ENCODE measurements at places on chromosomes 5 and 9.

DNA sequence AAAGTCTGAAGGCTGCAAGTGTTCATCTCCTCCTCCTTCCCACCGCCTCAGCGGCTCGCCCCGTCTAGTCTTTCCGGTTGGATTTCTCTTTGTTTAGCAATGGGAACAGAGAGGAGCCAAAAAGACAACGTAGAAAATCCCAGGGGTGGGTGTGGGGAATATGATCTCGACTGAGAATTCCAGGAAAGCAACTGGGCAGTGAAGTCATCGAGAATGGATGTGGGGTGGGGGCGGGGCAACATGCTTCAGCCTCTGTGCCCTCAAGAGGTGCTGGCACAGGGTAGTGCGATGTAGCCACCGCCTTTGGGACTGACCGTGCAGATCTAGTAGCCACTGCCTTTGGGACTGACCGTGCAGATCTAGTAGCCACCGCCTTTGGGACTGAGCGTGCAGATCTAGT, 12.9 kb downstream of the MSX2 start:
- no peak for DNase-seq

DNA sequence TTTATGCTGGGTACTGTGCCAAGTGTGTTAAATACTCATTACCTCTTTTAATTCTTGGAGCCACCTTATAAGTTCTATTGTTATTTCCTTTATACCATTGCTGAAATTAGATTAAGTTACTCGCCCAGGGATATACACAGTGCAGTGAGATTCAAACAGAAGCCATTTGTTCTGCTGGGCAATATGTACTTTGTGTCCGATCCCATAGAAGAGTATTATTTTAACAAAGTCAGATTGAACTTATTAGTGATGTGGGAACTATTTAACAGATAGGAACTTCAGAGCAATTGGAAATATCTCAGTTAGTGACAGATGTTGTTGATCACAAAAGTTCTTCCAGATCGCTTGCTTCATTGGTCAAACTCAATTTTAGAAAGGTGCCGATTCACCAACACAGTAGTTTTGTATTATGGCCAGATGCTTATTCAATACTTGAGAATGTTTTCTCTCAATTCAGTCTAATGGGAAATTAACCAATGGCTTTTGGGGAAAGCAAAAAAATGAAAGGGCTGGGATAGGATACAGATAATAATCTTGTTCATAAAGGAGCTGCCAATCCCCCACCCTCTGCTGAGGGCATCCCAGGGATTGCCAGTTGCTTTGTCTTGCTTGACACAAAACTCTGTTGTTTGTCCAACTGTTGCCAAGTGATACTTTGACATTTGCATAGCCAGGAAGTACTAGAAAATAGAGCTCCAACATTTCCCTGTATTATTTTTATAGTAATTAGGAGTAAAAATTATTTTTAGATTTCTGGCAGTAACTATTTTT, 94.8 kb upstream of the SEMA6A start:
- no peak for DNase-seq

DNA sequence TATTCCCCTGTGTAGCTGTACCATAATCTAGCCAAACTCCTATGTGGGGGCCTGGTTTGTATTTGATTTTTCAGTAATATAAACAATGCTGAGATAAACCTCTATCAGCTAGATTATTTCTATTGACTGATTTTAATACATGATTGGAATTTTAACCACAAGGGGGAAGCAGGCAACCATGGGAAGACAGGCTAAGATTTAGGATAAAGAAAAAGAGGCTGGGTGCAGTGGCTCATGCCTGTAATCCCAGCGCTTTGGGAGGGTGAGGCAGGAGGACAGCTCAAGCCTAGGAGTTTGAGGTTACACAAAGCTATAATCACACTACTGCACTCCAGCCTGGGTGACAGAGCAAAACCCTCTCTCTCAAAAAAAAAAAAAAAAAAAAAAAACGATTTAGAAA, 18.1 kb upstream of the GPX3 start:
- DNase-seq: no peak

DNA sequence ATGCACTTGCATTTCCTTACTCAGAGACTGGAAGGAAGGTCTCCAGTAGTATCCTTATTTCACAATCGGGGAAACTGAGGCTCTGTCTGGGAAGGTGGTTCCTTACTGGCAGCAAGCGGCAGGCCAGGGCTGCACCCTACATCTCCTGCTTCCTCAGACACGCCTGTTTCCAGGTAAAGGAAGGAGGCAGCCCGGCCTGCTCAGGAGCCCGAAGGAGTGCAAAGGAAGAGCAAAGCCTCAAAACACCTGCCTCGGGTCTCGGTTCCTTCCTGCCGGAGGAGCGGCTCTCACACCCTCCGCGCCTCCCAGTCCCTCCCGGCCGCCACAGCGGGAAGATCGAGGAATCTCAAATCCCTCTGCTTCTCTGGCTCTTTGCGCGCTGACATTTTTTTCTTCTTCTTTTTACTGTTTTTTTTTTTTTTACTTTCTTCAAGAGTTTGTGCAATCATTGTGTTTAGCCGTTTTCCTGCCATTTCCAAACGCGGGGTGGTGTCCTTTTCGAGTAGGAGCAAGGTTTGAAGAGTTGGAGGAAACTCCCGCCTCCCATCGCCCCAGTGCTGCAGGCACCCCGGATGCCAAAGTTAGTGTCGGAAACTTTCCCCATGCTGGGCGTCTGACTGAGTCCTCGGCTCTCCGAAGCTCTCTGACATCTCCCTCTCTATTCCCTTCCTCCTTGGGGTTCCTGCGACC, 1.0 kb downstream of the GGTA1 start:
- DNase-seq: no peak

DNA sequence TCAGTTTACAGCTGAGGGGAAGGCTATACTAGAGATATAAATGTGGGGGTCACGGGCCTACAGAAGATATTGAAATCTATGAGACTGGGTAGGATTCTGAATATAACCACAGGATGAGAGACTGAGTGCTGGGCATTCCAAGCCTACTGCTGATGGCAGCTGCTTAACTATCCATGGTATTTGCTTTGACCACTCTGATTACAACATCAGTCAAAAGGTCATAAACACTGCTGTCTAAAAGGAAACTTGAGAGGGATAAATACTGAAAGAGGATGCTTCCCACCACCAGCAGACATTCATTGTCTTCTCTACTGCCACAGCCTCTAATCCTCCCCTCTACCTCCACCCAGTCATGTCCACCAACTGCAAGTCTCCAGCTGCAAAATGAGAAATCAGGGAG, 3.8 kb downstream of the ZNF622 start:
- no peak for DNase-seq

DNA sequence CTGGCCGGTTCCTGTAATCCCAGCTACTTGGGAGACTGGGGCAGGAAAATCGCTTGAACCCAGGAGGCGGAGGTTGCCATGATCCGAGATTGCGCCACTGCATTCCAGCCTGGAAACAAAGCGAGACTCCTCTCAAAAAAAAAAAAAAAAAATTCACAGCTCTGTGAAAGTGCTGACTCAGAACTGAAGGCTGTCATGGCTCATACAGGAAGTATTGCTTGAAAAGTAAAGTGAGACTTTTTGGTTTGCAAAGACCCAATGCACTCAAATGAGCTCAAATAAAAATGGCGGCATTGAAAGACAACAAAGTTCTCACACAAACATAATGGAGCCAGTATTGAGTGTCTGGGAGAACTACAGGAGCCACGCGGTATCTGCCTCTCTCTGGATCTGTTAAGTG, 202.1 kb downstream of the FBXL7 start:
- no peak for DNase-seq

DNA sequence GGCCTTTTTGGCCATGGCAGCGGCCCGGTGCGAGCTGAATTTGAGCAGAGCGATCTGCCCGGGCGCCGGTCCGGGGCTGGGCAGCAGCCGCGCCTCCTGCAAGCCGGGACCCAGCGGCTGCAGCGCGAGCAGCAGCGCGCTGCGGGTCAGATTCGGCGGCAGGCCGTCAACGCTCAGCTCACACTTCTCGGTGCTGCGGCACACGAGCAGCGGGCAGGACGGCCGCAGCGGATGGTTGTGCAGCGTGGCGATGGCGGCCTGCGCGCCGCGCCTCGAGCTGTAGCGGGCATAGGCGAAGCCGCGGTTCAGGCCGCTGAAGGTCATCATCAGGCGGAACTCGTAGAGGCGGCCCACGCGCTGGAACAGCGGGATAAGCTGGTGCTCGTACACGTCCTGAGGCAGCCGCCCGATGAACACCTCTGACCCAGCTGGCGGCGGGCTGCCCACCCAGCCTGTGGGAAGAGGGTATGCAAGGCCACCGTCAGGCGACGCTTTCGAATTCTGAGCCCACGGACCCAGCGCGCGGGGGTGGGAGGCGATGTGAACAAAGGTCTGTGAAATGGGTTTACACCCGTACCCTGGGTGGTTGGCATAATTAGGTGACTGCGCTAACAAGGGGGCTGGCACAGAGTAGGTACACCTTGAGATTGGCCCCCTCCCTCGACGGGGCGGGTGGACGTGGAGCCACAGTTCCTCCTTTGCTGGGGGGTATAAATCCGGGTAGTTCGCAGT, 755 bp downstream of the DND1 start:
- DNase-seq: no peak

DNA sequence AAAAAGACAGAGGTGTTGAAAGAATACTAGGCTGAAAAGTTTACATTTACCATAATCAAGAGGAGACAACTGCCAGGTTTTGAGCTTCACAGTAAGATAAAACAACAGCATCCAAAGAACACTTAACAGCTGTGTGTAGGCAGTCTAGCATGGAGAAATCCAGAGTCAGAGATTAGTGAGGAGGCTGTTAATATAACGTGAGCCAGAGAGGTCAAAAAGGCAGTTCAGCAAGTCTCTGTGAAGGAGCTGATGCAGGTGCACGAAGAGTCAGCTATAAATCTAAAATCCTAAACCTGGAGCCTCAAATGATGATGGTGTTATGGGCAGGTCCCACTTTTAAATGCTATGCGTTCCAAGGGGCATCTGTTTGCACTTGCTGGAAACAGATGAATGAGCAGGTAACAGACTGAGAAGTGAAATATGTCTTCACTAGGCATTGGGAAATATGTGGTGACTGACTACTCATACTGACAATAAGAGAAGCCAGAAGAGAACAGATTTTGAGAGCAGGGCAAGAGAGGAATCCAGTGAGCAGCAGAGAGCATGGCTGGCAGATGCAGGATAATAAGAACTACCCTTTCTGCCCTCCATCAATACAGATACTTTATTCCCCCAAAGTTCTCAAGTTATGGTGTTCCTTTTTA, 8.7 kb downstream of the APTX start:
- DNase-seq: no peak

DNA sequence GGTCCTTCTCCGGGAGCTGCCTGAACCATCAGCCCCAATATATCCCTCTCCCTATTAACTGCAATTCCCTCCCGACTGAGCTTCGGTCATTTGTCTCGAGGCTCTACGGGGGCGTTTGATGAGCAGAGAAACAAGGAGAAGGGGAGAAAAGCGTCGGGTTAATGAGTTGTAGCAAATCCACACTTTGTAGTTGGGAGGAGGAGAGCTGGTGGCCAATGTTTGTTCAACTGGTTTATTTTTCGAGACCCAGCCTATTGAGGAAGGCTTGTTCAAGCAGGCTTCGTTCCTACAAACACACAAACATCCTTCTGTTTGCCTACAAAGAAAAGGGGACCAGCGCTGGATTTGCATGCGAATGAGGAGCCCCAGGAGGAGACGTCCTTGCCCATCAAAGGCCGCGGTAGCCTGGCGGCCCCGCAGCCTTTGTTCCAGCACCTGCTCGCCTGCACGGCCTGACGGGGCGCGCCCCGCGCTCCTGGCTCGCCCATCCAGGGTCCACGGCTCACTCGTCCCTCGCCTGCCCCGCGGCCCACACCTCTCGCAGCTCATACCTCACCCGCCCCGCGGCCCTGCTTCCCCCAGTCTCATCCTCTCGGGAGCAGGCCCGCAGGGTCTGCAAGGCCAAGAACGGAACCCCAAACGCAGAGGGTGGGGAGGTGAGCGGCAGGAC, 4.6 kb downstream of the FOXD1 start:
- no peak for DNase-seq

GRCh38 chr9:18297056-18297841, 176.7 kb upstream of the ADAMTSL1 start:
- DNase-seq: no peak

DNA sequence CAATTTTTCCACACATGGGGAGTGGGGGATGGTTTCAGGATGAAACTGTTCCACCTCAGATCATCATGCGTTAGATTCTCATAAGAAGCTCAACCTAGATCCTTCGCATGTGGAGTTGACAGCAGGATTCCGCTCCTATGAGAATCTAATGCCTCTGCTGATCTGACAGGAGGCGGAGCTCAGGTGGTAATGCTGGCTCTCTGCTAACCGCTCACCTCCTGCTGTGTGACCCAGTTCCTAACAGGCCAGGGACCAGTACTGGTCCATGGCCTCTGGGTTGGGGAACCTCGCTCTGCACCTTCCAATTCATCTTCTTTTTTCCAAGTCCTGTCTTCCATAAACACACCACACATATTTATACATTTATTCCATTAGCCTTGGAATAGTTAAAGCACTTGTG, 33.0 kb downstream of the POU5F2 start:
- DNase-seq: no peak

- DNase-seq: no peak
These were observed 8.6 kb downstream of the MORN5 start for GRCh38 chr9:122168356-122168755.

- no peak for DNase-seq
These were observed 156.5 kb upstream of the IL12B start for GRCh38 chr5:159486836-159487235.

GRCh38 chr9:14790628-14791027, 68.1 kb upstream of the CER1 start:
- DNase-seq: no peak

Data from CD4-positive, CD25-positive, alpha-beta regulatory T cell (primary cell).